ENCODE measurements at places on chromosomes 13 and 19. TPM values are rescaled to one million over a fixed set of nuclear protein-coding genes. Genes with fewer than 3 reads are reported as not detected.
A peak's percentile ranks its signal among the peaks of the same experiment; 100 is the strongest.

GRCh38 chr19:13069415-13070359 lies 33.0 kb downstream of the LYL1 start:
- H3K4me3 ChIP-seq, result no peak overlapping the region
- H3K4me1 ChIP-seq, result no peaks in the 10 kb centered on the region
- no peaks in the 10 kb centered on the region for H3K27me3 ChIP-seq
- no peaks in the 10 kb centered on the region for H3K36me3 ChIP-seq
- no peak overlapping the region for H3K27ac ChIP-seq
- no peak for DNase-seq

- no peak overlapping the region for H3K27ac ChIP-seq
- no peak for DNase-seq
- H3K27me3 ChIP-seq, result no peaks in the 10 kb centered on the region
- H3K36me3 ChIP-seq, result no peaks in the 10 kb centered on the region
- H3K4me1 ChIP-seq, result no peaks in the 10 kb centered on the region
Observed at GRCh38 chr19:33941133-33941532, 144.5 kb downstream of the KCTD15 start.

DNA sequence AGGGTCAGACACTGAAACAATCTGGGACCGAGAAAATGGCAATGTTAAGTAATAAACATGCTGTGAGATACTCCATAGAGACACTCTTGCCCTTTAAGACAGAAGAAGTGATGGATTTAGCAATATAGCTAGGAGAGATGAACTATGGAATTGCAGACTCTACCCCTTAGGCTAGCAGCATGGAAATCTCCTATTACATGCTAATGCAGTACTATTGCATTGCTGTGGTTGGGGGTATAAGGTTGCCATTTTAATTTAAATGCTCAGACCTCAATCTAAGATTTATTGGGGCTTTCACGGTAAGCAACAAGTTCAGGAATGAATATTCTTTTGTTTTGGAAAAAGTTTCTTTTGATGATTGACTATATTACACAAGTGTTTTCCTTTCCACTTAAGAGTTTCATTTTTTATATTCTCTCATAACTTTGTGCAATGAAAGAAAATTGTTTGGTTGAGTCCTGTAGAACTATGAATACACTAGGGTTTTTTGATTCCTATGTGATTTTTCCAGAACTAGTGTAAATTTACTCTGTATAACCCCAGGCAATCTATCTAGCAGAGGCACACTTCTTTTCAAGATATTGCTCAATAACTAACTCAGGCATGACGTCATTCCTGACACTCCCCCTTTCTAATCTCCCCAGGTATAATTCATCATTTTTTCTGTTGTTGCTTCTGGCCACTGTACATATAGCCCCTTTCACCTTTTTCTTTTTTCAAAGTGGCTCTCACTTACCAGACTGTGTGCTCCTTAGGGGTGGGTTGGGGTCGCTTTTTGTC lies 394.7 kb upstream of the KLF12 start:
- no peak for DNase-seq
- no peak overlapping the region for H3K27ac ChIP-seq
- no peaks in the 10 kb centered on the region for H3K27me3 ChIP-seq
- no peaks in the 10 kb centered on the region for H3K36me3 ChIP-seq
- no peaks in the 10 kb centered on the region for H3K4me1 ChIP-seq

DNA sequence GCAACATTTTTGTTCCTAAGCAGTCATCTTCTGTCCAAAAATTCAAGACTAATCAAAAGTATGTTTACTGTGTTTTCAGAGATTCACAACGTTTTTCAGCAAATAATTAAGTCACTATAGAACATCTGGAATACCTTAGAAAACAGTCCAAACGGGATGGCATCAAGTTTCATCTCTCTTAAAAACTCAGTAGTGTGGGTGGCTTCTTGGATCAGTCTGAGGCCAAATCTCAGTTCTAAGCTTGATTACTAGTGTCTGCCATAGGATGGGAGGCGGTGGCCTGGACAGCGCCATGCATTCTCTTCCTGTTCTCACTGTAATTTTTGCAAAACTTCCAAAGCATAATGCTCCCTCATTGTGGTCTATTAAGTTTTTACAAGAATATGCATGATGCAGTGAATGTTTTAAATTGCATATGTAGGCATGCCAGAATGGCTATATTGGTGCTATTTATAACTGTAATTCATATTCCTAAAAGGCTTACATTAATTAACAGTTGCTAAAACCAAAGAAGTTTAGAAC lies 37.1 kb downstream of the ANKRD10 start:
- H3K36me3 ChIP-seq, result no peaks in the 10 kb centered on the region
- peaks cover 4% of the 10 kb centered on the region for H3K27me3 ChIP-seq
- peaks cover 7% of the 10 kb centered on the region for H3K4me1 ChIP-seq
- no peak overlapping the region for H3K4me3 ChIP-seq
- no peak overlapping the region for H3K27ac ChIP-seq
- DNase-seq, result no peak

- H3K36me3 ChIP-seq, result no peaks in the 10 kb centered on the region
- H3K27ac ChIP-seq, result no peak overlapping the region
- no peak for DNase-seq
- no peak overlapping the region for H3K4me3 ChIP-seq
Observed at GRCh38 chr13:66714795-66715194, 515.3 kb downstream of the PCDH9 start.

DNA sequence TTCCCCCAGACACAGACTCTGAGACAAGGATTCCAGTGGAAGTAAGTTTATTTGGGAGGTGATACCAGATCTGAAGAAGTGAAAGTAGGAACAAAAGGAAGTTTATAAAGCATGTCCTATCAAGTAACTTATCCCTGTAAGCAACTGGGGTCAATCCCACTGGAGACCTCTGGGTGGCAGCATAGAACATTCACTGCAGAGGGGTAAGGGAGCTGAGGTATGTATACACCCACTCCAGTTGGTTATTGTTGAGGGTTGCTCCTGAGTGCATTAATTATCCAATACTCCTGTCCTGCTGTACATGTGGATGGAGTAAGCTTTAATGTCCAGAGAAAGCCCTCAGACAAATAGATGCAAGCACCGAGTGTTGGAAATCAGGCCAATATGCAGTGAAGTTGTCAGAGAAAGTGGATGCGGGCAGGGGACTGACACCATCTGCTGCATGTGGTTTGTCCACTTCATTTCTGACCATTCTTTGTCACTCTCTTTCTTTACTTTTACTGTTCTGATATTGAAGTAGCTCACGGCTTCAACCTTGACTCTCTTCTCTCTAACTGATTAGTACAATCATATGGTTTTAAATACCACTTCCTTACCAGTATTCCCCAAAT lies 46.7 kb downstream of the NOTCH3 start:
- peak; percentile 48 for DNase-seq
- peaks cover 7% of the 10 kb centered on the region for H3K27me3 ChIP-seq
- no peaks in the 10 kb centered on the region for H3K36me3 ChIP-seq
- no peaks in the 10 kb centered on the region for H3K4me1 ChIP-seq

DNA sequence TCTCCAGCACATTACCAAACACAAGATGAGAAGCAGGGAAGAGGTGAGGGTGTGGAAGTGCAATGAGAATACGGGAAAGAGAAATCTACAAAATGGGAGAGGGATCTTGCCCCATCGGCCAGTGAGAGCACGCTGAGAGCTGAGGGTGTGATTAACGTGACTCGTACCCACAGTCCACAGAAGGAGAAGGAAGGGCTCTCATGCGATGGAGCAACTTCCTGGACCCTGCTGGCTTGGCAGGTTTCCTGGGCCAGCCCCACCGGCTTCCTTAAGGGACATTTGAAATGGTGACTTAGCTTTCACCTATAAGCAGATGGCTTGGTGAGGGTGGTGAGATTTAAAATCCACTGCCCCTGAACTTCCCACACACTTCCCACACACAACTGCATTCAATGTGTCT lies 740.1 kb downstream of the UQCRFS1 start:
- H3K27ac ChIP-seq, result no peak overlapping the region
- no peaks in the 10 kb centered on the region for H3K27me3 ChIP-seq
- H3K4me3 ChIP-seq, result no peak overlapping the region

GRCh38 chr13:23129331-23129730 lies 51.4 kb upstream of the SGCG start:
- no peaks in the 10 kb centered on the region for H3K27me3 ChIP-seq
- no peaks in the 10 kb centered on the region for H3K4me1 ChIP-seq
- H3K27ac ChIP-seq, result no peak overlapping the region

DNA sequence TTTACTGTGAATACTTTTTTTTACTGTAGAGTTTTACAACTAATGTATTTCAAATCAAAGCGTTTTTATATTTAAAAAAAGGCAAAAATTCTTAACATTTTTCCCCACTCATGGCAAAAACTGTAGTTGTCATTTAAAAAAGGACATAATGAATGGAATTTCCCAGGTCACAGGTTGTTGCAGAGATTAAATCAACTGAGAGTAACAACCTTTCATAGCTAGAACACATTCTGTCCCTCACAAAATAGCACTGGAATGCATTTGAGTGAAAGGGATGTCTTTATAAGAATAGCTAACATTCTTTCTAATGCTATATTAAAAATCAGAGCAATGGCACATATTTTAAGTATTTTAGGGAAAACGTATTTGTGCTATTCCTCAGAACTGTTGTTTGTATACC lies 1393.3 kb upstream of the ATXN8OS start:
- H3K27ac ChIP-seq, result no peak overlapping the region
- no peaks in the 10 kb centered on the region for H3K27me3 ChIP-seq
- no peaks in the 10 kb centered on the region for H3K4me1 ChIP-seq
- H3K4me3 ChIP-seq, result no peak overlapping the region

DNA sequence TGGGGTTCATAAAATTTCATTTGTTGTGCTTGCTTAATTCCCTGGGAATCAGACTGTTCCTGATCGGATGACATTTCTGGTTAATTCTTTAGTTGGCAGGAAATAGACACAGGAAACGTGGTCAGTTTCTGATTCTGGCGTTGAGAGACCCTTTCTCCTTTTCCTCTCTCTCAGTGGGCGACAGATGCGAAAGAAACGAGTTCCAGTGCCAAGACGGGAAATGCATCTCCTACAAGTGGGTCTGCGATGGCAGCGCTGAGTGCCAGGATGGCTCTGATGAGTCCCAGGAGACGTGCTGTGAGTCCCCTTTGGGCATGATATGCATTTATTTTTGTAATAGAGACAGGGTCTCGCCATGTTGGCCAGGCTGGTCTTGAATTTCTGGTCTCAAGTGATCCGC lies 10.8 kb downstream of the LDLR start:
- no peak for DNase-seq
- H3K27me3 ChIP-seq, result no peaks in the 10 kb centered on the region
- no peak overlapping the region for H3K4me3 ChIP-seq
- H3K27ac ChIP-seq, result peak overlapping the region; percentile 43

DNA sequence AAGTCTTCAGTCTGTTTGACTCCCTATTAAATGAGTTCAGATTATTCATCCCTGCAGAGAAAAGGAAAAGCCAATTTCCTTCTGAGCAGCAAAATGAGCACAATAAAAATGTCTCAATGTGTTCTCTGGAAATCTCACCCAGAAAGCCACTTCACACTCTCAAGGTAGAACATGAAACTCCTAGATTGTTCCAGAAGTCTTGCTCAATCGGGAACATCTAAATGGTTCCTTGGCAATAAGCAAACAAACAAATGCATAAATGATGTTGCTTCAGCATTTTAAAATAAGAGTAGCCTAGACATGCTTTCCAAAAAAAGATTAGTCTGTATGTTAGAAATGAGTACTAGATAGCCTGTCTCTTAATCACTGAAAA lies 59.7 kb upstream of the TNFRSF19 start:
- H3K4me1 ChIP-seq, result no peaks in the 10 kb centered on the region
- H3K27me3 ChIP-seq, result peaks cover 11% of the 10 kb centered on the region
- DNase-seq, result no peak
- H3K4me3 ChIP-seq, result no peak overlapping the region

DNA sequence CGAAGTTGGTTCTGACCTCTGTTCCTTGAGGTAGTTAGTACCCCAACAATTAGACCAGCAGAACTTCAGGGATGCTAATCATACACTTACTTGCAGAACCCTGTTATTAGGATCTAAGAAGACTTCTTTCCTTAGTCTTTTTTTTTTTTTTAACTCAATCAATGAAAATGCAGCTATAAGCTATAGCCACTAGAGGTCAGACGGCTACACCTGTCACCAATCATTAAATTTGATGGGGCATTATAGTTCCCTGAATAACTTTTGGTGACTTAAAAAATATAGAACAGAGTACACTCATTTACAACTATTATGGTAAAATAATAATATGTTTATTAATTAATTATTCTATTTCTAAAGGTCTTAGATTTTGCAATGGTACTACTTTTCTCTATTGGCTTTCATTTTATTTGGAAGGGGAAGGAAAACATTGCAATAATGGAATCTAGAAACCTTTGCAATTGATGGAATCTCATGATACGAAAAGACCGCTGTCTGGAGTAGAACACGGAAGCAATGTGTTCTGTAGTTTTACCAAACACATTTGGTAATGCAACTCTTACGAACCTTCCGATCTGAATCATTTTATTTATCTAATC lies 483.2 kb downstream of the DIAPH3 start:
- no peaks in the 10 kb centered on the region for H3K4me1 ChIP-seq
- DNase-seq, result no peak
- H3K27me3 ChIP-seq, result no peaks in the 10 kb centered on the region

DNA sequence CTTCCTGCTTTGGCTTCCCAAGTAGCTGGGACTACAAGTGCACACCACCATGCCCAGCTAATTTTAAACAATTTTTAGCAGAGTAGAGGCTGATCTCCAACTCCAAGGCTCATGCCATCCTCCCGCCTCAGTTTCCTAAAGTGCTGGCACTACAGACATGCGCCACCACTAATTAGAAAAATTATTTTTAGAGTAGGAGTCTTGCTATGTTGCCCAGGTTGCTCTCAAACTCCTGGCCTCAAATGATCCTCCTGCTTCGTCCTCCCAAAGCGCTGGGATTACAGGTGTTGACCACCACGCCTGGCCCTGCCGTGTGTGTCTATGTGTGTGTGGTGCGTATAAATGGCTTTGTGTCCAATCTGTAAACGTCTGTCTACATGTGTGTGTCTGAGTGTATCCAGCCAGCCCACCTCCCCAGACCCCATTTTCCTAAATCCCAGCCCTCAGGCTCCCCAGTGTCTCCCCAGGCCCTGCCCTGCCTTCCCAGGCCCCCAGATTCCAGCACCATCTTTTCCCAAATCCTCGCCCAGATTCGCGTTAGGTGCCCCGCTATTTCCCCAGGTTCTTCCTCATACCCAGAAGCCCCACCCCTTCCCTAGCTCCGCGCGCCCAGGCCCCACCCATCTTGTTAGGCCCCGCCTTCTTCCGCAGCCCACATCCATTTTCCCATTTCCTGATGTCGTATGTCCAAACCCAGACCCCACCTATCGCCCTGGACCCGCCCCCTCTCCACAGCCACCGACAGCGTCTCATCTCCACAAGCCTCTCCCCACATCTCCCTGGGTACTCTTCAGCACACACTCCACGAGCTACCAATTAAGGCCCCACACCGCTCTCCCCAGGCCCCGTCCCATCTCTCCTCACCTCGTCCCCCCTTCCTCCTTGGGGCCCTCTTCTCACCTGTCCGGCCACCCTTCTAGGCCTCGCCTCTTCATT lies 24.9 kb downstream of the SLC8A2 start:
- H3K27me3 ChIP-seq, result peaks cover 63% of the 10 kb centered on the region
- H3K4me1 ChIP-seq, result peaks cover 45% of the 10 kb centered on the region
- H3K4me3 ChIP-seq, result peak overlapping the region; percentile 53
- peaks cover 2% of the 10 kb centered on the region for H3K36me3 ChIP-seq
- peak overlapping the region; percentile 36 for H3K27ac ChIP-seq

GRCh38 chr19:35135389-35135909 lies 590 bp upstream of the LGI4 start:
- no peak overlapping the region for H3K27ac ChIP-seq
- no peaks in the 10 kb centered on the region for H3K36me3 ChIP-seq
- no peak overlapping the region for H3K4me3 ChIP-seq
- H3K4me1 ChIP-seq, result peaks cover 8% of the 10 kb centered on the region

The PSG11 gene
- not detected for total RNA-seq

The NCAN gene
- not detected for total RNA-seq

The SHISA7 gene
- total RNA-seq, result not detected

The LILRB5 gene
- total RNA-seq, result not detected

The SRRM5 gene
- 0.73 TPM for total RNA-seq

The ZBTB32 gene
- 37.4 TPM for total RNA-seq

The KLK7 gene
- not detected for total RNA-seq

The KDM4B gene
- 44.9 TPM for total RNA-seq

The TMEM38A gene
- 0.87 TPM for total RNA-seq

The REX1BD gene
- 98.7 TPM for total RNA-seq
